ENCODE measurements at places on chromosomes 1 and 21.

DNA sequence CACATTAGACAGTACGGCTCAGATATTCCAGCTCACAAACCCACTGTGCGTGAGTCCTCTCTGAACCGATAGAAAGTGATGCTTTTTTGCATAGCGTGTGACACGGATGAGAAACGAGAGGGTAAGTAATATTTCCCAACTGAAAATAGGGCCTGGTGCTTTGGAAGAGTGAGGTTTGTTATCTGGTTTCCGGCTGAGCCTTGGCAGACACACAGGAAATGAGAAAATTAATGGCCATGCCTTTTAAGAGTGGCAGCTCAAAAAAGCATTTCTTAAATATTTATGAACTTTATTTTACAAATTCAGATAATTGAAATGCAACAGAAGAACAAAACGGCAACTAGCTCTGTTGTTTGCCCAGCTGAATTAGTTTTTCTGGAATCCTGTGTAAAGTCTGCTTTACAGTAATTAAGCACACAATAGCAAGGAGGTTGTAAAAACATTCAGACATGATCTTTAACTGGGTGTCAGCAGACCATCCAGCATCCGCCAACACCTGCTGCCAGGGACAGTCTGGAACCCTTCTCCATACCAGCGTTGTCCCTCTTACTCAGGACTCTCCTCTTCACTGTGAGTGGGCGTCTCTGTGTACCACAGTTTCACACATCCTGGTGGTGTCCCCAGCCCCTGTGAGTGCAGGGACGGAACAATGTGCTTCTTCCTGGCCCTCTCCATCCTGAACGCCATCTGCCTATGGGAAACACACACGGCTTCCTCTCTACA is 155.4 kb downstream of the PGBD5 start:
- no peak for DNase-seq

GRCh38 chr1:87074001-87074795 is 159.8 kb downstream of the HS2ST1 start:
- DNase-seq = no peak

DNA sequence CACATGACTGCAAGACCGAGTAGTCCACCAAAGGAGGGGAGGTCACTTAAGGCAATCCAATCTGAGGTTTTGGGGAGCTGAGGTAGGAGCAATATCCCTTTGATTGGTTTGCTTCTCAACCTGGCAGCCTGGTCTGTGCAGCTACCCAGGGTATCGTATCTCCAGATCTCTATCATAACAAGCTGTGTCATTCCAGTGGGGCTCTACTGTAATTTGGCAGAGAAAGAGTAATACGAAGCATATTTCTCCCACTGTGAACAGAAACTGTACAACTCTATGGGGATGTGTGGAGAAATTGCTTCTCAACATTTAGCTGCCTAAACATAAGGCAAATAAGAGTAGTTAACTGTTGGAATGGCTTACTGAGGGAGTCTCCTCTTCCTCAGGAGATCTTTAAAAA is 20.6 kb downstream of the CD101 start:
- no peak for DNase-seq

- no peak for DNase-seq
Observed at GRCh38 chr1:156045076-156045475, 8.5 kb downstream of the UBQLN4 start.

- DNase-seq = no peak
Observed at GRCh38 chr1:57167997-57168396, 202.2 kb upstream of the C8B start.

GRCh38 chr1:46372431-46372830 is 21.7 kb upstream of the FAAH start:
- no peak for DNase-seq

DNA sequence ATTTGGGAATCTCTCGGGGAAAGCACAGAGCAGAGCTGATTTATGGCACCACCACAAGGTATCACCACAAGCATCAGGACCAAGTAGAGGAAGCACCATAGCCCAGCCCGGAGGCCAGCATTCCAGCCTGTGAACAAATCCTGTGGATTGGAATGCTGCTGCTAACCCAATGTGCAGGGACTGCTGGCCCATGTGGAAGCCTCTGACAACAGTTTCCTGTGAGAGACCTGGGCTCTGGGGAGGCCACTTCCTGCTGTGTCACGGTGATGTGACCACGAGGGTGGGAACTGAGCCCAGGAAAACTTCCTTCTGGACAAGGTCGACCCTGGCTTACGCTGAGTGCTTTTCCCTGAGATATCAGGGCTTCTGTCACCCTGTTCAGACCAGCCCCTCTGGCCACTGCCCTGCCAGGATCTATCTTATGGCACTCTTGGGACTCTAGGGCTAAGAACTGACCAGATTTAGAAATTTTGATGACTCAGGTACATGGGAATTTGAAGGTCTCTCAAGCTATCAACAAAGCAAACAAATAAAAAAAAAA is 88.3 kb upstream of the NGF start:
- no peak for DNase-seq

DNA sequence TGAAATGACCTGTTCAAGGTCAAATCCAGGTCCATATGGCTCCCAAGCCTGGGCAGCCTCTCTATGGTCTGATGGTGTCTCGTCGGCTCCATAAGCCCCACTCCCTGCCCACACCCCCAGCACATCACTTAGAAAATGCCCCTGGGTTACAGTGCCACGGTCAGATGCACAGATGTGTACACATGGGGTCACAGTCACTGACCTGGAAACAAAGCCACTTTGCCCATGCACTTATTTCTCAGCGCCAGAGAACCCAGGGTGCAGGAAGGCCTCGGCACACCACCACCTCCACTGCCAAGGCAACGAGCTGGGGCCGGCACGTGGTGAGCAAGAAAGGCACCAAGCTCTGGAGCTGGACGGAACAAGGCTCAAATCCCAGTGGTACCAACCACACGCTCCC is 24.7 kb downstream of the IFFO2 start:
- no peak for DNase-seq

DNA sequence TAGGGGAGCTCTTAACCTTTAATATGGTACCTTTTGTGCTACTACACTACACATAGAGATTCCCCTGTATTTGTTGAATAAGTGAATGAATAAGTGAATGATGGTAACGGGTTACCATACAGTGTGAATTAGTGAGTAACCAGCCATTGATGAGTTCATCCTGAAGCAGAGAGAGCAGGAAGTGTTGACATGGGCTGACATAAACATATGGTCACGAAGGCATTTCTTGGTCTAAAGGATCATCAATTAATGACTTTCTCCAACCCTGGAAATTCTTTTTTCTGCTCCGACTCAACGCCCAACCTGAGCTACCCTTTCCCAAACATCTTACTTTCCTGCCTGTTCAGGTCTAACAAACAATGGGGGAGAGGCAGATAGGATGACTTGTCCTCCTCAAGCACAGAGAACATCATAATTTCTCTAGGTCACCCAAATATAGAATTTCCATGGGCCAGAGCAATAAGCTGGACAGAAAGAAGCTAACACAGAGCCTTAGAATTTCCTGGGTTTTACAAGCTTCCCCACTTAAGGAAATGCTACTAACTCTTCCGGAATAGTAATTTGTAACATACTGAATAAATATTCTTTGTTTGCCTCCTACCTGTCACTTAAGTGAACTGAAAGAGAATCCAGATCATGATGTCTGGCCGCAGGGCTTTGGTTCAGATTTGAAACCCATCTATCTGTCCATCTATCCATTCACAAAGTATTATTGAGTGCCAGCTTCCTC is 114.7 kb upstream of the NGF start:
- DNase-seq = no peak

DNA sequence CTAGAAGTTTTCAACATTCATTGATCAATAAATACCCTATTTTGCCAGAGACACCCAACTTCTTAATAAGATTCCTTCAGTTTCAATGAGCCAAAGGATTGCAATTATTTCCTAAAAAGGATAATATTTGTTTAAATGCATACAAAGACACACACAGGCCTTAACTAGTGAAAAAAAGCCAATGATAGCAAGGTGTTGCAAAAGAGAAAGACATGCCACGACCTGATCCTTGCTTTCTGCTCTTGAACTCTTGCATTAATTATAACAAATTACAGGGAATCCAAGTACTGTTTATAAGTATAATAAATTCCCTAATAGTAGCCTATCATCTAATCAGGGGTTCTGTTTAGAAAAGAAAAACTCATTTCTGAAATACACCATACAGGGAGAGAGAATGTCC is 131.1 kb downstream of the PTPN14 start:
- DNase-seq = no peak

DNA sequence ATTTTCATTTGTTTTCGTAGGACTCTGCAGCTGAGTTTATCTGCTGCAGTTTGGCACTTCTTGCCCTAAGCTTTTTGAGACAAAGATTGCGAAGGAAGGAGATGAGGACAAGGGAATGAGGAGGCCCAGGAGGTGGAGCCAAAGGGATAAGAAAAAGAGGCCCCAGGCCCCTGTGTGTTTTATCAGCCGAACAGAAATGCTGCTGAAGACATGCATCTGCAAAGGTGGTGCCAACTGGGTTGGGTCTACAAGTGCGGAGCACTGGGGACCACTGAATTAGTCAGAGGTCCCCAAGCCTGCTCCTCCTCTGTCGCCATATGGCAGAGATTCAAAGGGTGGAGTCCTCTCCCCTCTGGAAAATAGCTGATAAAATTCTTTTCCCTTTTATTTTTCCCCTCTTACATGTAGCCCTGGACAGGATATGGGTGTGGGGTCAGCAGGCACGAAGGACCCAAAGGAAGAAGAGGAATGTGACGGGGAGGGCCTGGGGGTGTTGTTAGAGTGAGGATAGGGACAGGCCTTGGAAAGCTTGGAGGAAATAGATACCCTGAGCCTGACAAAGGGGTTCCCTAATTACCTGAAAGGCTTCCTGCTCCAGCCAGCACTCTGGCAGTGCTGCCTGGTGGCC is 2.7 kb downstream of the CD34 start:
- DNase-seq = no peak

- DNase-seq = no peak
Observed at GRCh38 chr1:61301824-61302657, 219.7 kb downstream of the NFIA start.

GRCh38 chr1:21280011-21280471 is 10.2 kb downstream of the ECE1 start:
- no peak for DNase-seq

DNA sequence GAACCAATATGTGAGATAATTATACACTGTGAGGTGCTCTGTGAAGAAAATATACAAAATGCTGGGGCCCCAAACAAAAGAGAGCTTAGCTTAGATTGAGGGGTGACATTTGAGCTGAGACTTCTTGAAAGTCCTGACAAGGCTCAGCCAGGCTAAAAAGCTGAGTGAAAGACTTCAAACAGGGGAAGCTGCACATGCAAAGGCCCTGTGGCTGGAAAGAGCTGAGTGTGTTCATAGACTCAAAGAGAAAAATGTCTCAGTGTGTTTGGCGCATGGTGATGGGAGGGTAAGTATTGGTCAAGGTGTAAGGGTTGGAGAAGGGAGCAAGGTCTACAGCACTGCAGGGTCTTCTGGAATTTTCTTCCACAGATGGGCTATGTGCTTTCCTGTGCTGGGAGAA is 127.2 kb upstream of the KLHDC7A start:
- no peak for DNase-seq
